Endodermal cell (in vitro differentiated cells): ENCODE measurements at places on chromosomes 7 and 10. TPM values are rescaled to one million over a fixed set of nuclear protein-coding genes. Genes with fewer than 3 reads are reported as not detected.
A peak's percentile ranks its signal among the peaks of the same experiment; 100 is the strongest.

DNA sequence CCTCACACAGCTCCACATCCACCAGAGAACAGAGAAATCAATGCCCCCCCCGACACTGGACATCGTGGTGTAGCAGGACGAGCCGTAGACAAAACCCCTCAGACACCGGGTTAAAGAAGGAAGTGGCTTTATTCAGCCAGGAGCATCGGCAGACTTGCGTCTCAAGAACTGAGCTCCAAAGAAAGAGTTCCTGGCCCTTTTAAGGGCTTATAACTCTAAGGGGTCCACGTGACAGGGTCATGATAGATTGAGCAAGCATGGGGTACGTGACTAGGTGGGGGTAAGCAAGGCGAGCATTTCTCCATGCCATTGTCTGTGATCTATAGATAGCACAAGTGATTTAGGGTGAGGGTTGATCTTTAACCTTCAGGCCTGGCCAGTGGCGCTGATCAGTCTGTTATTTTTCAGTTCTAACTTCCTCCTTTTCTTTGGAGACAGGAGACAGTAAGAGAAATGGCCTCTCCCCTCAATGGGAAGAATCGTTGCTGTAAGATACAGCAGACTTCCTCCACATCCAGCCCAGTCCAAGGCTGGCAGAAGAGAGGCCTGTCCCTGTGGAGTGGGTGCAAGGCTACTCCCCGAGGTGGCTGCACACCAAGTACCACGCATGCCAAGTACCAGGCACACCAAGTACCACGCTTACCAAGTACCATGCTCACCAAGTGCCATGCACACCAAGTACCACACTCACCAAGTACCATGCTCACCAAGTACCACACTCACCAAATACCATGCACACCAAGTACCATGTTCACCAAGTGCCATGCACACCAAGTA, 19.5 kb upstream of the PPP2R2D start:
- no peak overlapping the region for H3K4me3 ChIP-seq
- DNase-seq = no peak

DNA sequence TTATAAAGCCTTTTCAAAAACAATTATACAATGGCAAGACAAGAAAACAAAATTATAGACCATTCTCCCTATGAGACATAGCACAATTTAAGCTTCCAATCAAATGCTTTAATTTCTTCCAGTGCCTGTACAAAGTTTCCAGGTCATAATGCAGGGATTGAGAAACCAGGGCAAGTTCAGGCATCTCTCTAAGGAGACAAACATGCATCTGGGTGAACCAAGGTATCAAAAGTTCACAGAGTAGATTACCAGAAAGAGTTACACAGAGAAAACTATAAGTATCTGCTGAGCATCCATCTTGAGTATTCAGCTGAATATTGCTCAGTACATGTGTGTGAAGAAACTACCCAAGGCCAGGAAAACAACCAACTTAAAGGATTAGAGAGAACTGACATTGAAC, 89.1 kb downstream of the COL28A1 start:
- no peaks in the 10 kb centered on the region for H3K27me3 ChIP-seq
- no peaks in the 10 kb centered on the region for H3K36me3 ChIP-seq
- H3K4me1 ChIP-seq = no peaks in the 10 kb centered on the region
- no peak for DNase-seq

GRCh38 chr10:89173075-89173474, 34.0 kb downstream of the CH25H start:
- no peak overlapping the region for H3K4me3 ChIP-seq
- no peaks in the 10 kb centered on the region for H3K27me3 ChIP-seq
- no peaks in the 10 kb centered on the region for H3K4me1 ChIP-seq

DNA sequence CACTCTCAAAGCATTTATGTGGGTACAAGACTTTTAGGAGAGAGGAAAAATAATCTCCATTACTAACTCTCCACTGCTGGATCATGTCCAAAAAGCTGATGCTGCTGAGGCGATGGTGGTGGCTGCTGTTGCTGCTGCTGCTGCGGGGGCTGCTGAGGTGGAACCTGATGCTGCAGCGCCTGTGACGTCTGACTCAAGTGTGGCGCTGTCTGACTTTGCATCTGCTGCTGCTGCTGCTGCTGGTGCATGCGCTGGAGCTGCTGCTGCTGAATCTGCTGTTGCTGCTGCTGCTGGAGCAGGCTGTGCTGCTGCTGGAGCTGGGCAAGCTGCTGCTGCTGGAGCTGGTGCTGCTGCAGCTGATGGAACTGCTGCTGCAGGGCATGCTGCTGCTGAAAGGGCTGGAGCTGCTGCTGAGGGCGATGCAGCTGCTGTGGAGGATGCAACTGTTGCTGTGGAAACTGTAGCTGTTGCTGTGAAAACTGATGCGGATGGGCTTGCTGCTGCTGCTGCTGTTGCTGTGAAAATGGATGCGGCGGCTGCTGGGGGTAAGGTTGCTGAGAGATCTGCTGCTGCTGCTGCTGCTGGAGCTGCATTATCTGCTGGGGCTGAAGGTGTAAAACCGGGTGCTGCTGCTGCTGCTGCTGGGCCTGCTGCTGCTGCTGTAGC, 34.5 kb downstream of the PAXIP1 start:
- H3K4me1 ChIP-seq = no peaks in the 10 kb centered on the region
- no peak overlapping the region for H3K4me3 ChIP-seq
- H3K27ac ChIP-seq = no peak overlapping the region

GRCh38 chr10:52621635-52622079, 150.9 kb downstream of the MBL2 start:
- no peaks in the 10 kb centered on the region for H3K4me1 ChIP-seq
- H3K36me3 ChIP-seq = no peaks in the 10 kb centered on the region
- no peak overlapping the region for H3K27ac ChIP-seq
- H3K4me3 ChIP-seq = no peak overlapping the region
- no peak for DNase-seq

DNA sequence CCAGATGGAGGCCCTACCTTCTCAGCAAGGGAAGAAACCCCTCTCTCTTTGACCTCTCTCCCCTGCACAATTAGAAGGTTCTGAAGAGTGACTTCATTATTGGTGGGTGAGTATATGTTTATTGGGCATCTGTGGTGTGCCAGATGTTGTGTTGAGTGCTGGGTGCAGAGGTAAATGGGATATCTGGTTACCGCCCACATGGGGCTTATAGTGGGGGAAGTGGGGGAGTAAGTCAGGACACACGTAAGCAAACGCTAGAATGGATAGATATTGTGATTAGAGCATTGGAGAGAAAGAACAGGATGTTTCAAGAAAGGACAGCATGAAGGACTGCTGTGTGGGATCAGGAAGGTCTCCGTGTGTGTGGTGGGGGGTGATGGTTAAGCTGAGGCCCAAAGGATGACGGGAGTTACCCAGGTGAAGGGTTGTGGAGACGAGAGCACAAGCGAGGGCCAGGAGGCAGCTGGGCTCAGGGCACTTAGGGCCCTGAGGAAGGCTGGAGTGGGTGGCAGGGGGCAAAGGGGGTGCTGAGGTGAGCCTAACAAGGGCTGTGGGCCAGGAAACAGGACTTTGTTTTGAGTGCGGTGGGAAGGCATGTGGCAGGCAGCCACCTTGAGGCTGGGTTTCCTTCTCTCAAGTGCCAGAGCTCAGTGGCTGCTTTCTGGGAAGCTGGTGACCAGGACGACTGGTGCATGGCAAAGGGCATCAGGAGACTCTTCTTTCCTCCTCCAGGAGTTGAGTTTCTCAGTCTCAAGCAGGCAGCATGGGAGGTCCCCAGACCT, 299.9 kb downstream of the RPS24 start:
- no peaks in the 10 kb centered on the region for H3K4me1 ChIP-seq
- DNase-seq = peak; percentile 27
- H3K27me3 ChIP-seq = no peaks in the 10 kb centered on the region
- H3K27ac ChIP-seq = no peak overlapping the region
- H3K4me3 ChIP-seq = no peak overlapping the region
- no peaks in the 10 kb centered on the region for H3K36me3 ChIP-seq

- H3K27ac ChIP-seq = no peak overlapping the region
- H3K4me3 ChIP-seq = no peak overlapping the region
- H3K27me3 ChIP-seq = no peaks in the 10 kb centered on the region
- H3K36me3 ChIP-seq = no peaks in the 10 kb centered on the region
Observed at GRCh38 chr7:119197172-119197876, 972.8 kb downstream of the ANKRD7 start.

DNA sequence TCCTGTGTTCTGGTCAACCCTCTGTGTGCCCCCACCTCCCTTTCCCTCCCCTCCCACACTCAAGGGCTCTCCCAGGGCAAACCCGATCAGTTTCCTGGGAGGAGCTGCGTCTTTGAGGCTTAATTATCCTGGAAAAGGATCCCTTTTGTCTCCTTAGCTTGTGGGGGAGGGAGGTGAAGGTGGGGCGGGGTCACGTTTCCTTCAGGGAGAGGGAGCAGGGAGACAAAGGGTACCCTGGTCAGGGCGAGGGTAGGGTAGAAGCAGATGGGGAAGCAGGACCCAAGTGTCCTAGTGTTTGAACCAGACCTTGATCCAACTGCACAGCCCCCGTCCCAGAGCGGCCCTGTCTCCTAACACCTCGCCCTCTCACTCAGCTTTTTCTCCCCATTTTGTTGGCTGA, 90.1 kb downstream of the HIF1AN start:
- peak; percentile 76 for DNase-seq
- peaks cover 15% of the 10 kb centered on the region for H3K27me3 ChIP-seq
- H3K27ac ChIP-seq = no peak overlapping the region
- no peaks in the 10 kb centered on the region for H3K36me3 ChIP-seq
- H3K4me3 ChIP-seq = no peak overlapping the region

DNA sequence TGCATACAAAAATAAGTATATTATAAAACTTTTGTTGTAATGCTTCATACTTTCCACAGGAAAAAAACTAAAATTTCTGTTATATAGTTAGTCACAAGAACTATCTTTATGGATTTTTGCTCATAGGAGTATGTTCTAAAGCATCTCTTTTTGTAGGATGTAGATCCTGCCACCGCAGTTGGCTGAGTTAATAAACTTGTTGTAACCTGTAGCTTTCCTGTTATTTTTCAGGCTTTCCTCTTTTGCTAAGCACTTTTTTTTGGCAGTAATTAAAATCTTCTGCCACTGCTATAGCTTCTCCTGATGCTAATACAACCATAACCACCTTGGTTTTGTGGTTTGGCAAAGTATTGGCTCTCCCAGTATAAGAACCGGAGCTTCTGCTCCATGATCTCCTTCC, 60.3 kb downstream of the WNT2 start:
- no peaks in the 10 kb centered on the region for H3K36me3 ChIP-seq
- DNase-seq = no peak
- no peak overlapping the region for H3K4me3 ChIP-seq
- no peaks in the 10 kb centered on the region for H3K27me3 ChIP-seq
- H3K27ac ChIP-seq = no peak overlapping the region

DNA sequence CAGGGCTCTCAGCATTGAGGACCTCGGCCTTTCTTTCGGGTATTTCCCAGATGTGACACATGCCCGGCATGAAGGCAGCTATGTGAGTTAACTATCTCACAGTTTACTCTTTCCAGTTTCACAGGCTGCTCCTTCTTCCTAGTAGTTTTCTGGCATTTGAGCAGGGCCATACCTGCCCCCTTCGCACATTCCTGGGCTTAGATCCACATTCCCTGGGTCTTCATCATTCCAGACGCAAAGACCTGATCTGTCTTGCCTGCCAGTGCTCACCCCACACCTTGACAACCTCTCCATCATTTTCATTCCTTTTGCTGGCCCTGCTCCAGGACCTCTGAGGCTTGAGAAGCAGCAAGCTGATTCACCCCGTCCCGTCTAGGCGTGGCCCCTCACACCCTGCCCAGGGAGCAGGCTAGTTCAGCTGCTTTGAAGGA, 227.5 kb downstream of the WDR11 start:
- H3K36me3 ChIP-seq = no peaks in the 10 kb centered on the region
- H3K27me3 ChIP-seq = no peaks in the 10 kb centered on the region
- no peak overlapping the region for H3K27ac ChIP-seq
- H3K4me1 ChIP-seq = no peaks in the 10 kb centered on the region

DNA sequence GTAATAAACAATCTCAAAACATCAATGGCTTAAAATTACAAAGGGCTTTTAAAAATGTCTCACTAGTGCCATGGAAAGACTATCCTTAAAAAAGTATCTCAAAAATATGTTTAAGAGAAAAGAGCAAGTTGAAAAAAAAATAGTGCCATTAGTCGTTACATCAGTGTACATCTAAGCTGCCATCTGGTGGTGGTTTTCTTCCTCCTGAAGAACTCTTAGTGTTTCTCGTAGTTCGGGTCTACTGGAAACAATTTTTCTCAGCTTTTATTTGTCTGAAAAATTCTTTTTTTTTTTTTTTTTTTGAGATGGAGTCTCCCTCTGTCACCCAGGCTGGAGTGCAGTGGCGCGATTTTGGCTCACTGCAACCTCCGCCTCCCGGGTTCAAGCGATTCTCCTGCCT, 5.9 kb upstream of the GARIN1A start:
- DNase-seq = no peak
- no peaks in the 10 kb centered on the region for H3K4me1 ChIP-seq
- H3K4me3 ChIP-seq = no peak overlapping the region
- H3K27me3 ChIP-seq = no peaks in the 10 kb centered on the region

GRCh38 chr10:107098326-107098725, 66.2 kb downstream of the SORCS1 start:
- no peak overlapping the region for H3K27ac ChIP-seq
- H3K4me3 ChIP-seq = no peak overlapping the region
- no peaks in the 10 kb centered on the region for H3K27me3 ChIP-seq
- H3K4me1 ChIP-seq = no peaks in the 10 kb centered on the region

DNA sequence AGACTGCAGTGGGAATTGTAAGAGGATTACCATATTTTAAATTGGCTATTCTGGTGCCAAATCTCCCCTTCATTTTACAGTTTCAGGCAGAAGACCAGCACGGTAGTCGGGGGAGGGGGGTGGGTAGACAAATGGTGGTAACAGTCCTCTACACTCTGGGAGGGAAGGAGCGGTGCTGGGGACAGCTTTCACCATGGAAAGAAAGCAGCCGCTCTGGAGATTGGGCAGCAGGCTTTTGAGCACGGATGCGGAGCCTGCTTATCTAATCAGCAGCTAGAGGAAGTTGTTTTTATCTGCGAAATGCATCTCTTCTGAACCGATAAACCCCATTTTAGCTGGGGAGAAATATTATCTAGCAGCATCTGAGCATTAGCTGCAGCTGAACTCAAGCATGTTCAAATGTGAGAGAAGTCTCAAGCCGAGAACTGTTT, 28.7 kb downstream of the IKZF1 start:
- H3K27me3 ChIP-seq = no peaks in the 10 kb centered on the region
- H3K36me3 ChIP-seq = no peaks in the 10 kb centered on the region
- H3K4me1 ChIP-seq = no peaks in the 10 kb centered on the region
- peak; percentile 59 for DNase-seq
- peak overlapping the region; percentile 4 for H3K4me3 ChIP-seq

GRCh38 chr10:103804871-103805270, 50.5 kb downstream of the SH3PXD2A start:
- H3K36me3 ChIP-seq = peaks cover 7% of the 10 kb centered on the region
- H3K27ac ChIP-seq = peak overlapping the region; percentile 24
- H3K4me3 ChIP-seq = no peak overlapping the region
- no peaks in the 10 kb centered on the region for H3K4me1 ChIP-seq
- DNase-seq = no peak

Gene SLC18A2
- total RNA-seq = 0.23 and 0.24 TPM in 2 replicates

Gene AS3MT
- total RNA-seq = 10.2 and 11.8 TPM in 2 replicates

Gene ACSM6
- not detected in 2 replicates for total RNA-seq

Gene PNLIPRP1
- total RNA-seq = not detected in 3 replicates

Gene ZNF777
- 11.1 and 11.6 TPM in 2 replicates for total RNA-seq

Gene VAX1
- total RNA-seq = 2.0 to 3.5 TPM (median 3.4 TPM) in 3 replicates

Gene VTI1A
- 22.7 to 28.4 TPM (median 27.0 TPM) in 3 replicates for total RNA-seq
